ENCODE measurements at places on chromosomes 5 and 9.

DNA sequence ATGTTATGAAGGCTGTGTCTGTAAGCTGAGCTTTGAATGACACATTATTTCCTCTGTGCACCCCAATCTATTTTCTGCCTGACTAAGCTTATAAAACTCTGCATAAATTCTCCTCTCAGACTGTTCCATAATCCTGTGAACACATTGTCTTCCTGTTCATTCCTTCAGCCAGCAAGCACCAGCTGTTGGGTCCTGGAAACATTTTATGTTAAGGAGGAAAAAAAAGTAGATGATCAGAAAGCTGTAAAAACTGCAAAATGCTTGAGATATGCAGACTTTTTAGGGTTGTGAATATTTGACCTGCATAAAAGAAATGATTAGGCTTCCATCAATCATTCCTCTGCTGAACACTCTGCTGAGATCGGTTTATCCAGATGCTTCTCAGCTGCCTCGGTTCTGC is 1246.0 kb upstream of the DMAC1 start:
- no peak for DNase-seq

DNA sequence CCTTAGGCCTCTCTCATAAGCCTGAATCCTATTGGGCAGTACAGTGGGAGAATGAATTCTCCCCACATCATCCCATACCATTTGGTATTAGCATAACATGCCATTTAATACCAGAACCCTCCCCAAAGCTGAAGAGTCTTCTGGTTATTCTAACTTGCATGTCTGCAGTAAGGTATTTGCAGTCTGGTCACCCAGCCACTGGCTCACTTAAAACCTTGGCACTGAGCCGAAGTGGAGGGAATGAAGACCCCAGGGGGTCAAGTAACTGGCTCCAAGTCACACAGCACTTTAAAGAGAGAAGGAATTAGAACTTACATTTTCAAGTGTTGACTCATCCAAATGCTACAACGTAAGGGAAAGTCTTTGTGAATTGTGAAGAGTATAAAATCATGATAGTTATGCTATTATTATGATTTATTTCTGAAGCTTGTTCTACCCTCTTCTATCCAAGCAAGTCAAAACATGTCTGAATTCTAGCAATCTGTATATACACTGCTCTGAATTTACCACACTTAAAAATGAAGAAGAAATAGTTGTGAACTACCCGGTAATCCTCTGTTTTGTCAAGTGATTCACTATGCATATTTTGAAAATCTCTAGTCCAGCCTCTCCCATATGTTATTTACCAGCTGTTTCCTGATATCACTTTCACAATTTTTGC is 28.5 kb downstream of the GLRA1 start:
- DNase-seq: peak; percentile 96

DNA sequence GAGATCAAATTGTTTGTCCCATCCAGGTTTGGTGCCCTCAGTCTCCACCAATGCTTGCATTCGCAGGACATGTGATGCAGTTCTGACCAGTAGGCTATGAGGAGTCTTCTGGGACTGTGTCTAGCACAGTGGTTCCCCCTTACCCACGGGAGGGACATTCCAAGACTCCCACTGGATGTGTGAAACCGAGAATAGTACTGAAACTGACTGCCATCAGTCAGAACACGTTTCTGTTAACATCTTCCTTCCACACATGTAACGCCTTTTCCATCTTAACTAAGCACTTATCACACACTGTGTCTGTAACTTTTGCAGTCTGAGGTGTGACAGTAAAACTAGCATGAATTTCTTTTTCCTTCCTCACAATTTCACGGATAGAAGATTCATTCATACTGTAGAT is 74.7 kb downstream of the PTTG1 start:
- no peak for DNase-seq

- no peak for DNase-seq
These were observed 125.5 kb downstream of the STARD4 start for GRCh38 chr5:111386832-111387162.

- no peak for DNase-seq
These were observed 60.1 kb upstream of the SLC30A5 start for GRCh38 chr5:69033690-69034089.

- DNase-seq: no peak
These were observed 46.6 kb downstream of the MAP3K1 start for GRCh38 chr5:56861893-56862485.

GRCh38 chr5:71943874-71944273 is 163.4 kb upstream of the MAP1B start:
- no peak for DNase-seq

GRCh38 chr5:91074615-91075014 is 308.5 kb downstream of the ARRDC3 start:
- peak; percentile 57 for DNase-seq

DNA sequence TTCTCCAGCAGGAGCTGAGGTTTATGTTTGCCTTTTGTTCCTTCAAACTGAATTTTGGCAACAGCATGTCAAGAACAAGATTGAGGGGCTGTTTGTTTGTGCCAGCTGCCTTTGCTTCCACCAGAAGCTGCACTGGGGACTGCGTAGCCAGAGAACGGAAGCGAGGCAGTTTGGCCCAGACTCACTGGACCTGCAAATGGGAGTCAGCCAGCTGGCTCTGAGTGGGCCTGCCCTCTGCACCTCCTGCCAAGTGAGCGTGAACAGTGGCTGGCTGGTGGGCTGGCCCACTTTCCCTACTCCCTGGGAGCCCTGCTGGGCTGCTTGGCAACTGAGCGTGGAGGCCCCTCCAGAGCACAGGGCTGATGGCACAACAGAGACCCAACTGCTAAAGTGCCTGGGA is 111.6 kb downstream of the GALNT10 start:
- no peak for DNase-seq

- peak; percentile 50 for DNase-seq
These were observed 54.0 kb downstream of the CCDC171 start for GRCh38 chr9:15606643-15607472.

DNA sequence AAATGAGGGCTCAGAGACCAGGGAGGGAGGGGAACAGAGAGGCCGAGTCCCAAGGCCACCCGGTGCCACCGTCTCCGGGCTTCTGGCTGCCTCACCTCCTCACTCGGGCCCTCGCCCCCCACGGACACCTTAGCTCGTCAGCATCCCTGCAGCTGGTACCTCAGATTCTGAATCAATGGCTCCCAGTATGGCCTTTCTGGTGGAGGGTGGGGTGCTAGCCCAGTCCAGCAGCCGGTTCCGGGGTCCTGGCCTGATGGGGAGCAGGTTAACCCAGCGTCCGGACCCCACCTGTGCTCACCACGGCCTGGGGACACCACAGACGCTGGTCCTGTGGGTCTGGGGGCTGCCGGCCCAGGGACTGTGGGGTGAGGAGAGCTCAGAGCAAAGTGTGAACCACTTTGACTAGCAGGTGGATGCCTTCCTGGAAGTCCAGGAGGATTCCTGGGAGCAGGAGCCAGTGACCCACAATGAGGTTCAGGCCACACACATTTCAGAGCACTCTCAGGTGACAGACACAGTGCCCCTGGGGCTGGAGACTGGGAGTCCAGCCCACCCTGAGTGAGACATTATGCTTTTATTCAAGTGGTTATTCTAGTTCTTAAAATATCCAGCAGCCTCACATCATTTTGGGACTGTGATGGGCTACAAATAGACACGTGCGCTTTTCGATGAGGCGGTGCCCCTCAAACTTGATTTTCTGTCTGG is 53.3 kb downstream of the AHRR start:
- no peak for DNase-seq

- no peak for DNase-seq
These were observed 105.6 kb downstream of the SUSD1 start for GRCh38 chr9:112069318-112070169.
